ENCODE measurements at places on chromosomes 12 and 14. TPM values are rescaled to one million over a fixed set of nuclear protein-coding genes. Genes with fewer than 3 reads are reported as not detected.

Gene ARHGAP9
- total RNA-seq = 0.29 TPM

Gene A2ML1
- not detected for total RNA-seq

Gene KRT74
- not detected for total RNA-seq

Gene LRP1-AS
- not detected for total RNA-seq

Gene FAM177A1
- 86.8 TPM for total RNA-seq

Gene PRKAG1
- total RNA-seq = 50.6 TPM

Gene IFI27
- 0.62 TPM for total RNA-seq

Gene LRP10
- total RNA-seq = 70.8 TPM

Gene C12orf50
- not detected for total RNA-seq

Gene MIP
- 0.20 TPM for total RNA-seq

Gene CCDC196
- total RNA-seq = not detected

Gene PPP2R3C
- 28.4 TPM for total RNA-seq

Gene VWF
- 0.34 TPM for total RNA-seq
